ENCODE measurements at places on chromosomes 7 and 10. TPM values are rescaled to one million over a fixed set of nuclear protein-coding genes. Genes with fewer than 3 reads are reported as not detected.
A peak's percentile ranks its signal among the peaks of the same experiment; 100 is the strongest.

BEND7 gene
- total RNA-seq: 8.8 TPM

MPLKIP gene
- 10.3 TPM for total RNA-seq

DNA sequence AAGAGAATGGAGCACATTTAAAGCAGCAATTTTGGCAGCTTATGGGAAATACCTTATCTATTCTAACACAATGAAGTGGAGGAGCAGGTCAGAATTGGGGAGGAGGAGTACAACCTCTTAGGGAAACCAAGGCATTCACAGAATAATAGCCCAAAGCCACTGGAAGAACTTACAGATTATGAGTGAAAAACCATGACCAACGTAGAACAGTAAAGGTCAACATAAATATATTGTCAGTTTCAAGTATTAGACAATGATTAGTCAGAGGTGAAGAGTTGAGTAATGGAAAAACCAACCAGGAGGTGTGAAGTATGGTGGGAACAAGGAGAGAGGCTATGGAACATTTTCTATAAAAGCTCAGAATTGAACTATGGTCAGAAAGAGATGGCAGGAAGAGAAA lies 304.3 kb upstream of the SP4 start:
- DNase-seq: no peak

GRCh38 chr7:141649865-141650634 lies 51.9 kb downstream of the DENND11 start:
- DNase-seq: peak; percentile 84

All from urinary bladder (tissue), 4 donors.